ENCODE measurements at places on chromosomes 2 and 18. TPM values are rescaled to one million over a fixed set of nuclear protein-coding genes. Genes with fewer than 3 reads are reported as not detected.

DNA sequence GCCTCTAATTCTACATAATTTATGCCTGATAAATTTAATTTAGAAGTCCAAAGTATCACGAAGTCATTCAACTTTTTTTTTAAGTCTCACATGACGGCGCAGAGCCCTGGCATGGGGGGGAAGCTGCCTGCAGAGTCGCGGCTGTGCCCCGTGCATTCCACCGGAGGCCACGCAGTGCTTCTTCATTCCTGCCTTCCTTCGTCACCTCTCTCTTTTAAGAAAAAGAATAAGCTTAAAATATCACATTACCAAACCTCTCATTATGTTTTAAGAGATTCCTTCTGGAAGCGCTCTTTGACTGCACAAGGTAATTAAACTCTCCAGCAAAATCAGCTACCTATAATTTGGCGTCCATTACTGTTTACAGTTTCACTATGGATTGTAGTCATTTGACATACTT is 20.3 kb upstream of the KIDINS220 start:
- DNase-seq: no peak

- DNase-seq: peak; percentile 72
Measured at GRCh38 chr2:233820774-233821105, 33.6 kb downstream of the HJURP start.

DNA sequence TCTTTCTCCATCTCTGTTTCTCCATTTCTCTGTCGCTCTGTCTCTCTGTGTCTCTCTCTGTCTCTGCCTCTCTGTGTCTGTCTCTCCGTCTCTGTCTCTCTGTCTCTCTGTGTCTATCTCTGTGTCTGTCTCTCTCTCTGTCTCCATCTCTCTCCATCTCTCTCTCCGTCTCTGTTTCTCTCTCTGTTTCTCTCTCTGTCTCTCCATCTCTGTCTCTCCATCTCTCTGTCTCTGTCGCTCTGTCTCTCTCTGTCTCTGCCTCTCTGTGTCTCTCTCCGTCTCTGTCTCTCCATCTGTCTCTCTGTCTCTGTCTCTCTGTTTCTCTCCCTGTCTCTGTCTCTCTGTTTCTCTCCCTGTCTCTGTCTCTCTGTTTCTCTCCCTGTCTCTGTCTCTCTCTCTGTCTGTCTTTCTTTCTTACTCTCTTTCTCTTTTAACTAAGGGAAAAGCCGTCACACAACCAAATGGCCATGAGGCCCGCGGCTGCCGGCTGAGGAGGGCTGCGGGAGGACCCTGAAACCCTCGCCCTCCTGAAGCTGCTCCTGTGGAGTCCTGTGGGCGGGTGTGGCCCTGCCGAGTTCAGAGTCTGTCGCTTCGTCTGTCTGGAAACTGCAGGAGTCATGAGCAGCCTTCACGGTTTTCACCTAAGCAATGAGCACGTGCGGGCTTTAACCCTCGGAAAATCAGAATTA is 29.3 kb downstream of the NFATC1 start:
- DNase-seq: peak; percentile 62

Gene ELOA2
- not detected for total RNA-seq

- DNase-seq: no peak
Measured at GRCh38 chr18:27717816-27718215, 459.1 kb downstream of the CDH2 start.

DNA sequence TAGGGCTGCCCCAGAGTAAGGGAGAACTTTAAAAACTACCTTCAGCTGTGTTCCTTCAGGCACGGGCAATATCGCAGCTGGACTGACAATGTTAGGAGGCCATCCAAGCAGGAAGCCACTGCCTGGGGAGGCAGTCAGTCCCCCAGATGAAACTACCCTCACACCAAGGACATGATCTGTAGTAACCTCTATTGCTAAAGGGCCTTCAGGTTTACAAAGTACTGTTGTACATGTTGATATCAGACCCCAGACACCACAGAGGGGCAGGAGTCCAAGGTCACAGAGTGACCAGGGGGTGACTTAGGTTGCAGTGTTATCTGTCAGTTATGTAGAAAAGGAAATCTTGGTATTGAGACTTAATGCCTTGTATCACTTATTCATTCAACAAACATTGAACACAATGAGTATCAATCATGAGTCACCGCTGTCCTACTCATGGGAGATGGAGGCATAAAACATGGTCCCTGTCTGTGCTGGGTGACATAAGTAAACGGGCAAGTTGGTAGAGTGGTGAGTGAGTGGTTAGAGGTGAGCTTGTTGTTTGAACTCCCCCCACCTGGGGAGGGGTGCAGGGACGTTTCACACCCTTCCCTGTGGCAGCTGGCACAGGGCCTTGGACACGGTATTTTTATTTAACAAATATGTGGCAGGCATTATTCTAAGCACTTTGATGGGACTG is 7.1 kb downstream of the CABLES1 start:
- DNase-seq: no peak

GRCh38 chr2:9107168-9108025 is 99.2 kb upstream of the ASAP2 start:
- no peak for DNase-seq

Gene DUSP28
- total RNA-seq: 13.6 TPM

Gene RAPGEF4
- 5.0 TPM for total RNA-seq

GRCh38 chr2:48347712-48348111 is 182.2 kb upstream of the STON1 start:
- DNase-seq: no peak

Gene PLGLB2
- total RNA-seq: not detected

Gene ANKRD30BL
- not detected for total RNA-seq

Gene MREG
- 4.6 TPM for total RNA-seq

Gene GKN1
- total RNA-seq: not detected

Gene ICA1L
- total RNA-seq: 3.5 TPM

DNA sequence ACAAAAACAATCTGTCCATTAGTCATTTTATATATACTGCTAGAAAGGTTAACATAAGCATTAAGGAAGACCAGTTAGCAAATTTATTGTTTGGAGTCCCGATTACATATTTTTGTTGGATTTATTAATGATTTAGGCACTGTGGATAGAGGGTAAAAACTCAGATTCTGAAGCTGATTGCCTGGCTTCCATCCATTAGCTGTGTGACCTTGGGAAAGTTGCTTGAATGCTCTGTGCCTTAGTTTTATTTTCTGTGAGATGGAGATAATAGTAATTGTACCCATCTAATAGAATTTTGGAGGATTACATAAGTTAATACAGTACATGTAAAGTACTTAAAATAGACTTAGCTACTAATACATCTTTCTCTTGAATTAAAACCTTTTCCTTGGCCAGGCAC is 36.3 kb upstream of the NEMP2 start:
- no peak for DNase-seq

Gene PROM2
- total RNA-seq: 2.9 TPM

Gene MAP2
- total RNA-seq: 3.3 TPM

DNA sequence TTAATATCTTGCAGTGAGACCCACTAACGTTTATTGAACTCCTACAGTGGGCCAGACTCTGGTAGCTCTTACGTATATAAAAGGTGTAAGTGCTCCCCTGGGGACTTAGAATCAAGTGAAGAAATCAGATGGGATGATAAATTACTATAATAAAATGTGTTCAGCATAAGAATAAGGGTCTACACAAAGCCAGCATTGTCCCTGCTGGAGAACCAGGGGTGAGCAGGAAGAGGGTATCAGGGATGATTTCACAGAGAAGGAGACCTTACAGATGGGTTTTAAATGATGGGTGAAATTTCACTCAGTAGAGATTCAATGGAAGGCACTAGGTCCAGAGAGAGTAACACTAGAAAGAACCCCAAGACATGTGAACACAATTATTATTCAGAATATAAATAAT is 20.7 kb downstream of the NRXN1 start:
- DNase-seq: no peak

DNA sequence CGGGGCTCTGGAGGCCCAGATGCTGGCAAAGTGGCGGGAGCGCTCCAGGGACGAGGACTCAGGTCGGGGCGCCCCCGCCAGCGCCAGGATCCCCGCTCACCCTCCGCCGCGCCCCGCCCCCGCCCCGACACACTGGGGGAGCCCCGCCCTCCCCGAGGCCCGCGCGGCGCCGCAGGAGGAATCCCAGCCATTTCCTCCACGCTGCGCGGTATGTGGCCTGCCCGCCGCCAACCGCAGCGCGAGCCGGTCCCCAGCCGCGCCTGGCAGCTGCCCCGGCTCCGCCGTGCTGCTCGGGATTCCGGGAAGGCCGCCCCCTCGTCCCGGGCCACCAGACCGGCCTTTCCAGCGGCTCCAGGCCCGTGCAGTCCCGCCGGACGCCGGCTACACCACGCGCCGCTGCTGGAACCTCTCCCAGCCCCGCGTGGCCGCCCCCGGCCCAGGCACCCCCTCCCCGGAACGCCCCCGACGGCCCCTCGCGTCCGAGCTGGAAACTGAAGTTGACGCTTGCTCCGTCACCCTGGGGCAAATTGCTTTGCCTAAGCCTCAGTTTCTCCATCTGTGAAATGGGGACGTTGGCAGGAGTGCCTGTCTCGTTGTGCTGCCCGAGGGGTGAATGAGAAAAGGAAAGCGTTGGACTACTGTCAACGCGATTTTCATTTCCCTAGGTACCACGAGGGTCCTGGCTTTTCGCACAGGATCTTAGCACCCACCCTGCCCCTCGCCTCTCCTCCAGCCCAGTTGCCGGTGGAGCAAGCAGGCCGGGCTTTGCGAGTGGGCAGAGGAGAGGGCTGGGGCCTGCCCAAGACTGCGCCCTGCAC is 53.6 kb downstream of the PKDCC start:
- DNase-seq: peak; percentile 93

- DNase-seq: no peak
Measured at GRCh38 chr2:229416116-229416694, 145.1 kb upstream of the PID1 start.

GRCh38 chr2:27495840-27496356 is 741 bp upstream of the GCKR start:
- no peak for DNase-seq

- no peak for DNase-seq
Measured at GRCh38 chr18:77635451-77635850, 385.8 kb downstream of the GALR1 start.

Gene ALPG
- total RNA-seq: not detected

Gene CD207
- not detected for total RNA-seq

- peak; percentile 62 for DNase-seq
Measured at GRCh38 chr18:13241083-13241892, 22.7 kb downstream of the LDLRAD4 start.

DNA sequence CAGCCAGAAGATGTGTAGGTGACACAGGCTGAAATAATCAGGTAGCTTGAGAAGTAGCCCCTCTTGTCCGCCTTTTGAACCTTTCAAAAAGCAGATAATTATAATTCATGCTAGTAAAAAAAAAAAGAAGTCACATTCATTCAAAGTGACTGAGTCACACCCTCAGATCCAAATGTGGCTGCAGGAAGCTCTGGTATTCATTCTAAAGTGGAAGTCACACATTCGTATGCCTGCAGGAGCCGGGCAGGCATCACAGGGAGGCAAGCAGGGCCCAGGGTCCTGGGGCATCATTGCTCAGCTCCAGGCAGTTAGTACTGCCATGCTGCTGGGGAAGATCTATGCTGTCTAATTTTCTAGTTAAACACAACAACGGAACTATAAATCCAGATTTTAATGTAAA is 21.7 kb upstream of the RAB11FIP5 start:
- DNase-seq: no peak

GRCh38 chr2:192215096-192215877 is 20.6 kb upstream of the TMEFF2 start:
- no peak for DNase-seq

DNA sequence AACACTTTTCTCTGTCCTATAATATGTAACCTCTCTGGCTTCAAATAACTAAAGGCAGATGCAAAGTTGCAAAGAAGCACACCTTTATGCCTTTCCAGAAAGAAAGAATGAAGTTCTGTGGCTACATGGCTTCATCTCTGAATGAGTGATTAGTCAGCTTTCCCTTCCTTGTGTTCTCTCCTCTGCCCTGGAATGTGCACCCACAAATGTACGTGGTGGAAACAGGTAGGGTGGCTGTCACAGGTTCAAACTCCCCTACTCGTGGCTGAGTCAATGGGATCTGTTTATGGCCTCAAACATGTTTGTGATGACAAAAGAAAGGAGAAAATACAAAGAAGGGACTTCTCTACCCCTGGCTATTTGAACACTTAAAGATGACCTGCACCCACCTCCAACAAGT is 55.5 kb upstream of the ACVR2A start:
- no peak for DNase-seq

- no peak for DNase-seq
Measured at GRCh38 chr2:42792087-42792582, 248 bp downstream of the HAAO start.

Gene CD8B
- total RNA-seq: 24.3 TPM

DNA sequence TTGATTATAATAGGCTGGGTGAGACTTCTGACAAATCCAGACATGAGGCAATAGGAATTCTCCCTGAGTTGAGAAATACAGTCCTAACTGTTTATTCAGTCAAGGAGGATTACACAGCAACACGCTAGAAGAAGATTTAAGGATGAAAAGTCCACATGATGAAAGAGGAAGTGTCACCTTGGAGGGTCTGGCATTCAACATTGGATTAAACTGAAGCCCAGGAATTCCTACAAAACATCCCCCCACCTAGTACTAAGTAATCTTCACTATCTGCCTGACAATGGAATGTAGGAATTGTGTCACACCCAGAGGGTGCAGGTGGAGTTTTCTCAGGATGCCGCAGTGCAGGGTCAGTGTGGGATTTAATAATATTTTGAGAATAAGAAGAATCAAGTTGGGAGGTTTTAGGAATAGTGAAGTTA is 142.4 kb downstream of the SOCS6 start:
- no peak for DNase-seq
